ENCODE measurements at places on chromosomes 3 and 15. TPM values are rescaled to one million over a fixed set of nuclear protein-coding genes. Genes with fewer than 3 reads are reported as not detected.

DNA sequence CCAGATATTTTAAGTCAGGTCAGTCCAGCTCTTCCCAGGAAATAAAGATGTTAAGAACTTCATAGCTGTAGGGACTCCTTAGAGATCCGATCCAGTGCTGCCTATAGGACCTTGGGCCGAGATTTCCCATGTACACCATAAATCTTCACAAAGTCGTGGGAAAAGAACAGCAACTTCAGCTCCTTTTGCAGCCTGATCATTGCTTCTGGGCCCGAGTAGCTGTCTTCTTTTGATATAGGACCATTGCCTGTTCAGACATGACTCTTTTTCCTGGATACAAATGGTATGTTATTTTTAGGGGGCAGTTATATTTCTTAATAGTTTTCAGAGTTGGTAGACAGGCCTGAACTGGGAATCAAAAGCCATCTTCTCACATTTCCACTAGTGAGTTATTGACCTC, 20.5 kb downstream of the IL1RAP start:
- no peak for DNase-seq

DNA sequence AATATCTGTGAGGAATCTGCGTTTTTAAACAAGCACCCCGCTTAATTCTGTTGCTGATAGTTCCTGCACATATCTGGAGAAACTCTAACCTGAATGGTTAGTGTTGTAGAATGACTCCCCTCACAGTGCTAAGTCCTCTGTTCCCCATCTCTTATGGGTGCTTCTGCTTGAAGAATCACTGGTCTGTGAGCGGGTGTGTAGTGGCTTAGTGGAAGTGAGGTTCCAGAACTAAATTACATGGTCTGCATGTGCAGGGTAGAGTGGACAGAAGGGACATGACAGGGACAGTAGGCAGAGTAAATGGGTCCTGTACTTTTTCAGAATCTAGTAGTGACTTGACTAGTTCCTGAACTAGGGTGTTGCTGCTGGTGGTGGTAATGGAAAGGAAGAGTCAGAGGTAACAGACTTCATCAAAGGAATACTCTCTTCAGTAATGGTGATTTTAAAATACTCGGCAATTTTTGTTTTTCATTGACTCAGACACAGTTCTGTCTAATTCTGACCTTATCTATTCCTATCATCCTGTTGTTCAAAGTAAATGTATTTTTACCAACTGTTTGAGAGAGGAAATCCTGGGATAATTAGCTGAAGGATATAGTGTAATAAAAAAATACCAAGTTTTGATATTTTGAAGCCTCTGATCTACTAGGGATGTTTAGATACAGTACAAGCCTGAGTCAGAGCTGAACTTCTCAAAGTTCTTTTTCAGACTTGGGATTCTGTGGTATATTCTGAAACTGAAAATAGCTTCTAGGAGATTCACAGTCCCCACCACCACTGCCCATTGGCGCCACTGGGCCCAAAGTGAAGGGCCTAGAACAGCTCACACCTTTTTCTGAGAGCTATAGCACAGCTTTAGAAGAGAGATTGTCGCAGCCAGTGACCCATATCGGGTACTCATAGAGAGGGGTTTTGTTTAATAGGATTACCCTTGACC, 55.5 kb downstream of the FNDC3B start:
- no peak for DNase-seq

DNA sequence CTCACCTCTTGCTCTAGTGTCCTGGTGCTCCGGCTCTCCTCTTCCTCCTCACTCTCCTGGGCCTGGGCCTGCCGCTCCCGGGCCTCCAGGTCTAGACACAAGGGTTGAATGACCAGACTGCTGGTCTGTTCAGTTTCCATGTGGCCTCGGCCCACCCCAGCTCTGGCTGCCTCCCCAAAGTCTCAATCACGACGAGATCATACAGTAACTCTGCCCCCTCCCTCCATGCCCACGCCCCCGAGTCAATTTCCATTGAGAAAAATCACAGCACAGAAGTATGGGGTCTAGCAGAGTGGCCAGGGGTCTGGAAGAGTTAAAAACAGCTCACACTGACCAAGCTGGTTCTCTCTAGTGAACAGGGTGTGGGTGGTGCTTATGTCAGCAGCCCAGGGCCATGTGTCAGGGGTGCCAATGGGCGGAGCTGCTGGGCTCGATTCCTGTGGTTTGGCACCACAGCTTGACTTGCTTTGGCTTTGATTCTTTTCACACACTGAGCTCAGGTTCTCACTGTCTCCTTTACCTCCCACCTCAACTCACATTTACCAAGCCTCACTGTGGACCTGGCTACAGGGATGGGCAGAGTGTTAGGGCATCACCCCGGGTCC, 6.9 kb downstream of the C15orf62 start:
- no peak for DNase-seq

Gene SLC24A5
- polyA plus RNA-seq, result 0.31 TPM

DNA sequence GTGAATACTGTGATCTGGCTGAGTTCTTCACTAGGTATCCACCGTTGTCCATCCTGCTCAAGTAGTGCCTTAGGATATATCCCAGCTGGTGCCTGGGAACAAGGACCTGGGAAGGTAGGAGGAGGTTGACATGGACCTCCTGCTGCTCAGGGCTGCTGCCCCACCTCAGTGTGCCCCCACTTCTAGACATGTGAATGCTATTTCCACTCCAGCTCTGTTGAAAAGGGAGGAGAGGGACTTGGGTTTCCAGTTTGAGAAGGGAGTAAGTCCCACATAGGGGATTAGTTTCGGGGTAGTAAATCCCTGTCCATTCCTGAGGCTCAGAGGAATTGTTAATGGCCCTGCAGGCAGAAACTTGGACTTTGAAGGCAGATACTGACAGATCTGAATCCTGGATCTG, 32.9 kb upstream of the ETV5 start:
- no peak for DNase-seq

Gene NEK10
- polyA plus RNA-seq, result 6.5 TPM

GRCh38 chr3:126288314-126288713, 68.9 kb downstream of the KLF15 start:
- no peak for DNase-seq

DNA sequence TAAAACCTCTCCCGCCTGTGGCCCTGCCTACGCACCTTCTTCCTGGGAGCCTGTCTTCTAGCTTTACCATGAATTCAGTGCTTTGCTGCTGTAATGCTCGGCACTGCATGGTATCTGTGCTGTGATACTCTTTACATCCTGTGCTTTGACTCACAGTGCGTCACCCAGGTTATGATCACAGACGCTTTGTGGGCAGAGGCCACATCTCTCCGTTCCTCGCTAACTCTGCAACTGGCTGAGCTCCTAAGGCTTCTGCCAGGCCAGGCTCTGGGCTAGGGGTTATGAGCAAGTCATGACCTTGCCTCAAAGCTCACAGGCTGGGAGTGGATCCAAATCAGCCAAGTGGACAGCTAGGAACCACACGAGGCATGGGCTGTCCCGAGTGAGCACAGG, 23.2 kb downstream of the SPTBN5 start:
- DNase-seq, result no peak

GRCh38 chr3:45771166-45771775, 25.1 kb downstream of the SLC6A20 start:
- no peak for DNase-seq

DNA sequence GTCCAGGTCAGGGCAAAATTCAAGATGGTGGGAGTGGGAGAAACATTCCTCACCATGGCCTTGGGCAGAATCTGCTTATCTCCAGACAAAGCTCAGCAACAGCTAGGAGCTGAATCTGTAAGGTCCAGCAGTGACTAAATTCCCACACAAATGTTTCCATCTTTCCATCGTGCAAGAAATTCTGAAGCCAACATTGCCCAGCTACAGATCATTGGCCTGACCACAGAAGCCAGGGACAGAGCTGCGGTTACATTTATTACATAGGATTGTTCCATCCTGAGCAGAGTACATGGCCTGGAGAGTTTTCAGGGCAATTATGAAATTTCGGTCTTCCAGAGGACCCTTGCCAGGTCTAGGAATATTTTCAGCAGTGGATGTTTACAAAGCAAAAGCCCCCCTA, 100.3 kb downstream of the LIPC start:
- no peak for DNase-seq

DNA sequence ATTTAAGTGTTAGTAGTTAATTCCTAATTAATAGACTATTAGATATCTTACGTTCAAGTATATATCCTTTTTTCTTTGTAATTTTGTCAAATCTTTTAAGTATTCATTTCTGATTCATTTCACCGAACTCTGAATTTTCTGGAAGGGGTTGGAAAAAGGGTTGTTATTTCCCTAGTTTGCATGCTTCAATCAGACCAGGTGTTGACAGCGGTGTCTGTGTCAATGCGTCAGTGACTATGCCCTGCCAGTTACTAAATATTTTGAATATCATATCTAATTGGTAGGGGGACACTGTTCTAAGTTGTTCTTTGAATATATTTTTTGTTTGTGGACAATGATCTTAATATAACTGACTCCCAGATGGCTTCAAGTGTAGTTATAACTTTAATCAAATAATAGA, 62.7 kb upstream of the TNFSF10 start:
- DNase-seq, result no peak

- DNase-seq, result no peak
Observed at GRCh38 chr3:41974223-41974622, 12.3 kb upstream of the ULK4 start.

GRCh38 chr15:93614386-93615104, 525.5 kb upstream of the RGMA start:
- no peak for DNase-seq

- no peak for DNase-seq
Observed at GRCh38 chr15:99390667-99391066, 139.4 kb downstream of the LRRC28 start.

DNA sequence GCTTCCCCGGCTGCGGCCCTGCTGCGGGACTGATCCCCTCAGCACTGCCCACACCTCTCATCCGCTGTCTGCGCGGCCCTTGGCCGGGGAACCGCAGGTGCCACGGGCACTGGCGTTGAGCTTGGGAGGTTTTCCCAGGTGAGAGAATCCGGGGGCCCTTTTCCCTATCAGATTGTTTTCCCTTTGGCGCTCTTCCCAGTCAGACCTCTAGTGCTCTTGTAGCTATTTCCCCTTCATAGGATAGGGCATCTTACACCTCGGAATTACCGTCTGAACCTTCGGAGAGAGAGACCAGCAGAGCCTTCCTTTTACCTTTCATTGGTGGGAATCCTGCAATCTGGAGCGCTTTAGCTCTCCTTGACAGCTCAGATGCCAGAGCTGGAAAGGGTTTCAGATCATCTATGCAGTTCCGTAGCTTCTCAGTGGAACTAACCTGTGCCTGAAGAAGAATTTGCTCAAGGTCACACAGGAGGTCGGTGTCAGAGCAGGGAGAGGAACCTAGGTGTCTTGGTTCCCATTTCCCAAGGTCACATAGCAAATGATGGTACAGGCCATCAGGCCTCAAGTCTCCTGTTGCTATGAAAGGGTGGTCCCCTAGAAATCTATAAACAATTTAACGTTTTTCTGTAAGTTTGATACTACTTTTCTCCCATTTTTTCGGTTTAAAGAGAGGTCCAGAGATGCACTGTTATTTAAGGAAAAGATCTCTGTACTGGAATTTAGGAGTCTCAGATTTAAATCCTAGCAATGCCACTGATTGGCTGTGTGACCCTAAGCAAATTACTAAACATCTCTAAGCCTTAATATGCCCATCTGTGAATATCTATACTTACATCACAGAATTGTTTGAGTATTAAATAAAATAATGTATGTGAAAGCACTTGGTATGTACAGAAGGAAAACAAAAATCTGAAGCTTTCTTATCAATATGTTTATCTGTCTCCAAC, 916 bp downstream of the IDH3A start:
- peak; percentile 51 for DNase-seq

DNA sequence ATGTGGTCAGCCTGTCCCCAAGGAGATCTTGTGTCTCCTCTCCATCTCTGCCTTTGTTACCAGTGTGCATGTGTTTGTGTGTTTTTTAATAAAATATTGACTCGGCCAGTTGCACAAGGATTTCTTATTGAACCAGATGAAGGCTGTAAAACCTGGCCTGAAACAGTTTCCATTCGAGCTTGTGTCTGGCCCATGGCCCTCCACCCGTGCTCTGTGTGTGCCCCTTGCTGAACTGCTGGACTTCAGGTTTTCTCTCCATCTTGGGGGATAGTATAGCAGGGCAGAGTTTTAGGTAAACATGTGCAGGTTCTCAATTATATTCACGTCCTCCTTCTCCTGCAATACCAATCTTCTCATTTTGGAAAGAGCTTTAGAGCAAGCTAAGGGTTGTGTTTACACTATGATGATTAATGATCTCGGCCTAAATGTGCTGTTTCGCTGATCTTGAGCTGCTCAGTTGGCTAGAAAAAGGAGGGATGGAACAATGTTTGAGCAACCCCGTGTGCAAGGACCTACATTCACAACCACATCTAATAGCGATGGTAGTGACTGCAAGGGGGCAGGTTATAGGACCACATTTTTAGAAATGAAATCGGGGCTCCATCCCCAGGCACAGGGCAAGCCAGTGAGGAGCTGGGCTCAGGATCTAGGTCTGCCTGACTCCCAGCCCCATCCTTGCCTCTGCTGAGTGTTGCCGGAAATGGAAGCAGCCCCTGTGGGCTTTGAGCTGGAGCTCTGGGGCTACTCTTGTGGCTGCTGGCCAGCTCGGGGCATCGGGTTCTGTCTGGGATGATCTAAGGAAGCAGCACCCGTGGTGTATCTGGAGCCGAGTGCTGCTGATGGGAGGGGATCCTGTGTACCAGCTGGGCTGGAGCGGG, 47.7 kb downstream of the CMTM6 start:
- no peak for DNase-seq

All from right lung (tissue), 10 donors.